ENCODE measurements at places on chromosomes 6 and 20.

- peak; percentile 65 for DNase-seq
Measured at GRCh38 chr6:140079328-140079727, 704.9 kb upstream of the CITED2 start.

GRCh38 chr6:90294614-90294988 lies 2.0 kb downstream of the BACH2 start:
- DNase-seq = peak; percentile 52

DNA sequence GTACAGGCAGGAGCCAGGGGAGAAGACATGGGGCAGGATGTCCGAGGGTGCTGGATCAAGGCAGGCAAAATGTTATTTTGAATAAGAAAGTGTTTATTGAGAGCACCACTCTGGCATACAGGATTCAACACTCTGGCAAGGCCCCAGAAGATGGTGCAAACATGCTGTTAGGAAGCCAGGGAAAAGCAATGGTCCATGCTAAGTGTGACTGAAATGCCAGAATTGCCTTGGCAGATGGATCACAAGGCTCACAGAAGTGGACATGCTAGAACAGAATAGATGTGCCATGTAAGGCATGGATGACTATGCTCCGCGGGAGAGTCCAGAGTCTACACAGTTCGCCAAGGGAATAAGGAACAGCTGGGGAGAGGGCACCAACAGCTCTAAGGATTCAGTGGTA lies 54.6 kb downstream of the QRSL1 start:
- DNase-seq = no peak

DNA sequence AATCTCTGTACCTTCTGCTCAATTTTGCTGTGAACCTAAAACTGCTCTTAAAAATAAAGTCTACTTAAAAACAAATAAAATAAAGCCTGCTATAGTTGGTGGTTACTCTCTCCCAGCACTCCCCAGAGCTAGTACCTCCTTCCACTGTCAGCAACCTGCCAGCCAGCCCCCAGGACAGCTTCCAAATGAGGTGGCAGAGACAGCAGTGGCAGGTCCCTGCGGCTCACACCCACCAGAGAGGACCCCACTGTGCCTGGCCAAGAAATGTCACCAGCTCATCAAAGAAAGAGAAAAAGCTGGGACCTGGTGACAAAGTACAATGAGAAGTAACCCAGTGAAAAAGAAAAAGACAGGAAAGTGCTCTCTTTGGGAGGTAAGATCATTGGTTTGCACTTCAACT lies 15.2 kb downstream of the APMAP start:
- no peak for DNase-seq

All from umbilical cord (tissue), 2 donors.